ENCODE measurements at places on chromosomes 1 and 21.

- DNase-seq = no peak
Observed at GRCh38 chr1:169326261-169326955, 41.2 kb downstream of the NME7 start.

DNA sequence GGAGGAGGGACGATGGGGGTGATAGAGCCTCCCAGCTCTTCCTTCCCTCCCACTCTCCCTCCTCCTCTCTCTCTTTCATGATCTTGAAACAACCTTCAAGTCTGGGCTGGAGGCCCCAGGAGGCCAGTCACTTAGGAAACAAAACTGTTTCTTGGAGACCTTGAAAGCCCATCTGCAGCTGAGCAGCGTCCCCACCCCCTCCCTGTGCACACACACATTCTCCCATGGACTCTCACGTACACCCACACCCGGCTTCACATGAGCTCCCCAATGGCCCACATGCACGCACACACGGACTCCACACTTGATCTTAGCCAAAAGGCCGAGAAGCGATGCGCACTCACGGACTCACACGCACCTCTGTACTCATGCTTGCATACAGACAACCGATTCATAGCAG is 3.2 kb upstream of the ATP1A2 start:
- DNase-seq = no peak

GRCh38 chr21:25967181-25967900 is 203.2 kb downstream of the APP start:
- DNase-seq = no peak

GRCh38 chr1:31072304-31072746 is 6.8 kb upstream of the PUM1 start:
- DNase-seq = no peak

- peak; percentile 14 for DNase-seq
Observed at GRCh38 chr1:209354111-209354839, 229.2 kb upstream of the CAMK1G start.

DNA sequence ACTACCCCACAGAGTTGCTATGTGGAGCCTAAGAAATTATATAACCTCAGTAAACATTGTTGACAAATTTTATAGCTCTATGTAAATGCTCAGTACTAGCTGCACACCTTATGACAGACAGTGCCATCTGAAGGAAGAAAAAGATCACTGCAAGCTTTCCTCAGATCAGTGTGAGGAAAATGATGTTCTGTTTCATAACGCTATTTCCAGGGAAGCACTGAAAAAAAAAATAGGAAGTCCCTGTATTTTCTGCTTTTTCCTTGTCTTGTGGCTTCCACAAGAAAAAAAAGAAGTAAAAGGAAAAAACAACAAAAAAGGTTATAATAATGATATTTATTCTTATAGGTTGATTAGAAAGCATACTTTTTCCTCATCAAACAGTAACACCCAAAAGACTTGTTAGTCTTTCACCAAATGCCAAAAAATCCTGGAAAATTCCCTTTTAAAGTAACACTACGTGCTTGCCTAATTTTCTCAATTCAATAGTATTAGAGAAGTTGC is 23.2 kb downstream of the LYST start:
- peak; percentile 15 for DNase-seq

DNA sequence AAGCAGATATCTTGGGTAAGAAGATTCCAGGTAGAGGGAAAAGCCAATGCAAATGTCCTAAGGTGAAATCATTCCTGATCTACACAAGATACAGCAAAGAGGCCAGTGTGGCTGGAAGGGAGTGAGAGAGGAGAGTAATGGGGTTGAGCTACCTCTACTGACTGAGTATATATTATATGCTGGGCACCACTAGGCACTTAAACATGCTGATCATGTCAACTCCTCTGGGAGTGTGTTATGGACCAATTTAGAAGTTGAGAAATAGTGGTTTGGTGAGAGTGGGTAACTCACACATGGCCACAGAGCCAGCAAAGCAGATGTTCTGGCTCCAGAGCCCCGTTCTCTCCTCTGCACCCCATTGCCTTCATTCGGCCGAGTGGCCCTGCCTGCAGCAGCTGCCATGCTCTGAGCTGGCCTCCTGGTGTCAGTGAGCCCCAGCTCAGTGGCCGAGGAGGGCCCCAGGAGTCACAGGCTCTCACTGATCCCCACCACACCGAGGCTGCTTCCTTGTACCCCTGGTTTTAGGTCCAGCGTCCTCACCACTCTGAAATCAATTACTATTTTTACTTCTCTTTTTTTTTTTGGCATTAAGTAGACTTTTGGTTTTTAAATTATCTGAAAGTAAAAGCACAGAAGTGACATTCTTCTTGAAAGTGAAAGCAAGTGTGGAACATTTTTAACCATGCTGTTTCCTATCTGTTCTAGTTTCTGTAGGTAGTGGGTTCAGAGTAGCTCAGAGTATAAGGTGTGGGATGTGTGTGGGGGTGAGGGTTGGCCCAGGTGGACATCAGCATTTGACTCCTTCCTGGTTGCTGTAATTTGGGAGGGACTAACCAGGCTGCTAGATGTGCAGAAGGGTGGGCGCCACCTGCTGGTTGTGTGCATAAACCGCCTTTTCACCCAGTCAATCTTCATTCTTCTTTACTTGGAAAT is 45.8 kb upstream of the CRNN start:
- no peak for DNase-seq

GRCh38 chr1:112446411-112446810 is 50.4 kb downstream of the CTTNBP2NL start:
- DNase-seq = no peak

DNA sequence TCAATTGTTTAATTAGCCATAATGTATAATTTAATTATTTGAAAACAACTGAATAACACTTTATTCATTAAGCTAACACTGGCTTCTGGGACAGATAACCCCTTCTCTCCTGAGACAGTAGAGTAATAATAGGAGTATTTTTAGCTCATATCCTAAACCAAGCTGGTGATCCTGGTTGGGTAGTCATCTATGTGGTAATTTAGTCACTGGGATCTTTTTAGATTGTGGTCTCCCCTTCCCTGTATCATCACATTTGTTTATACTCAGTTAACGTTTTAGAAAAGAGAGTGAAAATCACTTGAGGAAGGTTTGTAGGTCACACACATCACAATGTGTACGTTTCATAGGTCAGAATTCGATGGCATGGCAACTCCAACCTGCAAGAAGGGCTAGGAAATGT is 1356.6 kb upstream of the ADGRL2 start:
- no peak for DNase-seq

GRCh38 chr1:31122101-31122735 is 56.7 kb upstream of the PUM1 start:
- DNase-seq = no peak

DNA sequence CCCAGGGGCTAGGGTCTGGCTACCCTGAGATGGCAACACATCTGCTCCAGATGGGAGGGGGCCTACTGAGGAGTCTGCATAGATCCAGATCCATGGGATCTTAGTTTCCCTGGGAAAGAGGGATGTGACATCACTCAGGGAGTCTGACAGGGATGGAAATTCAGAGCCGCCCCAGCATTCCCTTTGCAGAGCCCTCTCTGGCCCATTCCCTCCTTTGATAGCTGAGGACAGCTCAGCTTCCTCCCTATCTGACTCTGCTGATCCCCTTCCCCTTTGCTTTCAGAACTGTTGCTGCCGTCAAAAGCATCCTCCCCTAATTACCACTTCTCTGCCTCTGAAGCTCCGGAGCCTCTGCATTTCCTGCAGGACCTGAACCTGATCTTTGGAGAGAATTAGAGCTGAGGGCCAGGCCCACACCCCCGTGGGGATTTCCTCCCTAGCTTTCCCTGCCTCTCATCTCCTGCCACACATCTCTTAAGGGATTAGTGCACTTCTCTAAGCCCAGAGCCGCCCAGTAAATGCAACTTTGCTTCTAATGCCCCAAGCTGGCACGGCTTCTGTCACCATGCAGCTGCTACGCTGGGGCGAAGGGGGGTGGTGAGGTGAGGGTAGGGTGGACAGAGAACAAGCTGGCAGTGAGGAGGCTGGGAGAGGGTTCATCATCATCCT is 9.5 kb upstream of the ASCL5 start:
- DNase-seq = no peak

DNA sequence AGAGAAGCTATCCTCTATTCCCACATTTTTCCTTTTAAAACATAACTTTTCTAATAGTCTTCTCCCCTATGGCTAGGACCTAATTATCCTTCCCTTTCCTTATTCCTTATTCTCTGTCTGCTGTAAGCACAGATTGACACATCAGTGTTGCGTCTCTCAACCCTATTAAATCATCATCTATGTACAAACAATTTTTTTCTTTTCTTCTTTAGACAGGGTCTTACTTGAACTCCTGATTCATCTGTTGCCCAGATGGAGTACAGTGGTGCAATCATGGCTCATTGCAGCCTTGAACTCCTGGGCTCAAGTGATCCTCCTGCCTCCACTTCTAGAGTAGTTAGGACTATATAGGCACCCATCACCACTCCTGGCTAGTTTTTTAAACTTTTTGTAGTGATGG is 8.3 kb downstream of the KLHDC9 start:
- no peak for DNase-seq
